ENCODE measurements at places on chromosomes 1 and 21.

GRCh38 chr1:39348278-39348677, 143.2 kb upstream of the BMP8A start:
- DNase-seq: no peak

- no peak for DNase-seq
Observed at GRCh38 chr1:35777109-35777508, 7.3 kb upstream of the CLSPN start.

- no peak for DNase-seq
Observed at GRCh38 chr1:220347654-220348175, 75.5 kb upstream of the RAB3GAP2 start.

DNA sequence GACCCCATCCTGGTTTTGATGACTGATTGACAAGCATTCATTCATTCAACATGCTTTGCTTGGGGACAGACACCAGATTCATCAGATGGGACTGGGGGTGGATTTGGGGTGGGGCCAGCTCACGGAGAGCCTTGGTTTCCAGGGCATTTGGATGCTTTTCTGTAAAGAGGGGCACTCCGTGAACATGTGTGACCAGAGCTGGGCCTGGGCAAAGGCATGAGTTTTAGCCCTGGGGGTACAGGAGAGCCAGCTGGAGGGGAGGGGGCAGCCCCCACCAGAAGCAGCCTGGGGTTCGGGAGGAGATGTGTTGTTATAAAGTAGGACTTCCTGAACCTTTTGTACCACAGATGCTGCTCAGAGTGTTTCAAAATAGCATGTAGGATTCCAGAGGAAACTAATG, 99.7 kb downstream of the RIPK4 start:
- DNase-seq: no peak

All from H54 (cell line).